ENCODE measurements at places on chromosomes 12 and 14.

DNA sequence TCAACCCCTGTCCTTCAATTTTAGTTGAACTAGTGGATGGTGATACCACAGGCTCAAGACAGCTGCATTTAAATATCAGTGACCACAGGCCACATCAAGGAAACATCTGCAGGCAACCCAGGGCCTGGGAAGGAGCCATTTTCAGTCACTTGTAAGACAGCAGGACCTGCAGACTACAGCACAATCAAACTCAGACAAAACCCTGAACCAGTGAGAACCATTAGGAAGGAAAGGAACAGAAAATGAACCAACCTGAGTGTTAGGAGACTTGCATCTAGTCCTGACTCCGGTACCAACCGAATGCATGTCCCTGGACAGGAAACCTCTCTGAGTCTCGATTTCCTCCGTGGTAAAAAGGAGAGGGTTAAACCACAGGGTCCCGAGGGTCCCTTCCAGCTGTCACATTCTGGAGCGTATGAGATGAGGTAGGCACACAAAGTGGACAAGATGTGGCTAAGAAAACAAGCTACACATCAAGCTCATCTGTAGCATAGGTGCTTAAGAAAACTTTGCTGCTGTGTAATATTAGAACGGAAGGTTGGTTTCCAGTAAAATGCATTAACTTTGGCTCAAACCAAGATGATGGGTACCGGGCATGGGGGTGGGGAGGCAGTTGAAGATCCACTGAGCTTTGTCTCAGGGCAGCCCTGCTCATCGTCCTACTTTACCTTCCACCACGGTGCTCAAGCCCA, 1.6 kb upstream of the CDKN1B start:
- DNase-seq = no peak

- DNase-seq = no peak
Observed at GRCh38 chr14:91292491-91292890, 48.0 kb upstream of the GPR68 start.

- DNase-seq = no peak
Observed at GRCh38 chr12:12645485-12645884, 33.8 kb downstream of the CREBL2 start.

DNA sequence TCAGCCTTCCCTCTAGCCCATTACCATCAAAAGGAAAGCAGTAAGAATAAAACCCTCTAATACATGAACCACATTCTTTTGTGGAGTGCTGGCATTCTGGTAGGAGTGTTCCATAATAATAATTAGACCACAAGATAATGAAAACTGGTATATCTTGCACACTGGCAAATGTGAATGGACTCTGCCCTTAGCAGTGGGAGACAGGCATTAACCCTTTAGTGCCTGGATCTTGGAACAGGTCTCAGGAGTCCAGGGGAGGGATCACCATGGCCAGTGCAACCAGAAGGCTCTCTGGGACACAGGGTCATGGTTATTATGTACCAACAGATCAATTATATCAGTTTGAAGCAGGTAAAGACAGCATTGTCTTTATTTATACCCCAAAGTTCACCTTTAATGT, 387.5 kb upstream of the TMPO start:
- no peak for DNase-seq

GRCh38 chr14:57275023-57275664, 6.4 kb downstream of the AP5M1 start:
- DNase-seq = no peak

- no peak for DNase-seq
Observed at GRCh38 chr14:42192738-42193653, 586.3 kb downstream of the LRFN5 start.

DNA sequence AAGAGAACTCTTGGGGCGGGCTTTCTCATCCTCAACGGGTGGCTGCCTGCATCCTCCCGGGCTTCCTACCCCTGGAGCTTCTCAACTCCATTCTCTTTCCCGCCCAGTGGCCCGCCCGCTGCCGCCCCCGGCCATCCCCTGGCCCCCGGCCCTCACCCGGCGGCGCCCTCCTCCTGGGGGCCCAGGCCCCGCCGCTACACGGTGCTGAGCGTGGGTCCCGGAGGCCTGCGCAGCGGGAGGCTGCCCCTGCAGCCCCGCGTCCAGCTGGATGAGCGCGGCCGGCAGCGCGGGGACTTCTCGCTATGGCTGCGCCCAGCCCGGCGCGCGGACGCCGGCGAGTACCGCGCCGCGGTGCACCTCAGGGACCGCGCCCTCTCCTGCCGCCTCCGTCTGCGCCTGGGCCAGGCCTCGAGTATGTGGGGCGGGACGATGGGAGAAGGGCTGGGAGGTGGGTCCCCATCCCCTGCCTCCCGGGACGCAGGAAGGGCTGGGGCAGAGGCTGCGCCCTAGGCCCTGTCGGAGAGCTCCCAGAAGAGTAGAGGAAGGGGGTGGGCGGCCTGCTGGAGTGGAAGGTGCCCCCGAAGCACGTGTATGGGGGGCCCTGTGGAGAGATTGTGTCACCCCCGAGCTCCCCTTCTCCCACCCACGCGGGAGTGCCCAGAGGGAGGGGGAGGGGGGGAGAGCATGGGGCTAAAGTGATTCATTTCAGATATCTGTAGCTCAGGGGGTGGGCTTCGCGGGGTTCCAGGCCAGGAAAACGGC, 1.5 kb downstream of the LAG3 start:
- DNase-seq = no peak

GRCh38 chr12:120156315-120157259, 37.9 kb downstream of the GCN1 start:
- DNase-seq = no peak

DNA sequence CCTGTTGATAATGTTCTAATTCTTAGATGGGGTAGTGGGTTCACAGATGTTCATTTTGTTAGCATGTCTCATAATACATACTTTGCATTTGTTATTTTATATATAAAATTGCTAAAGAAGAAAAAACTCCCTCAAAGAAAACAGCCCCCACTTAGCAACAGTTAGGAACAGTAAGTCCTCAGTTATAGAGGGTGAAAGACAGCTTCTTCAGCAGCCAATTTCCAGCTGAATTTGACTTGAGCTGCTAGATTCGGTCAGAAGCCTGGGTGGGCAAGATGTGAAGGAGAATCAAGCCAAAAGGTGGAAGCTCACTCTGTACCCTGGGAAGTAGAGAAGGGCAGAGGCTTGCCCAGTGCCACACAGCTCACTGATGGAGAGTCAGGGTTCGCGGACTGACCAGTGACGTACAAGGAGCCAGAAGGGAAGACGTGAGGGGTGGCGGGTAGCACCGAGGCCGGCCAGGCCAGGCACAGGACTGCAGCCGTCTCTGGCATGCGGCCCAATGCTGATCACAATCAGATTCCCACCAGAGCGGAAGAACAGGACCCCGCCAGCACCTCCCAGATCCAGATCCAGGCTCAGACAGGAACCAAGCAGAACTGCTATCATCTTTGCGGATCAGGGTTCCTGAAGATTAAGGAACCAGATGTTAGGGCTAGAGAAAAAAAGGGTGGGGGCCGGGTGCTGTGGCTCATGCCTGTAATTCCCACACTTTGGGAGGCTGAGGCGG, 30.4 kb upstream of the VWF start:
- DNase-seq = no peak

Measured in frontal cortex (tissue), 4 donors.